ENCODE measurements at places on chromosomes 1 and 21.

DNA sequence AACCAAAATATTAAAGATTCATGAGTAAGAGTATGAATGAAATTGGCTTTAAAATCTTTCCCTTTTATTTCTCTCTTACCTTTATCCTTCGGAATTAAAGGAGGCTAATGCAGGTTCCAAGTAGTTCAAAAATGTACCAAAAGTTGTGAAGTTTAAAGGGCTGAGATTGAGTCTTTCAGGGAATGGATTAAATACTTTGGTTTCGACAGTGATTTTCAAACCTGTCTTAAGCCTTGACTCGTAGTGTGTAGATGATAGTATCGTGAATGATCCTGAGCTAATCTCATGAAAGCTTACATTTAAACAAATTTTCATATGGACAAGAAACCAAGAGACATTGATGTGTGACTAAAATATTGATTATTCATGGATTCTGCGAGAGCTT lies 66.9 kb downstream of the DYRK1A start:
- no peak for DNase-seq

GRCh38 chr1:219945795-219946194 lies 17.4 kb upstream of the SLC30A10 start:
- DNase-seq, result no peak

- DNase-seq, result no peak
Measured at GRCh38 chr1:76337542-76338219, 263.1 kb downstream of the ST6GALNAC3 start.

GRCh38 chr1:68791800-68792199 lies 294.9 kb upstream of the DEPDC1 start:
- no peak for DNase-seq

DNA sequence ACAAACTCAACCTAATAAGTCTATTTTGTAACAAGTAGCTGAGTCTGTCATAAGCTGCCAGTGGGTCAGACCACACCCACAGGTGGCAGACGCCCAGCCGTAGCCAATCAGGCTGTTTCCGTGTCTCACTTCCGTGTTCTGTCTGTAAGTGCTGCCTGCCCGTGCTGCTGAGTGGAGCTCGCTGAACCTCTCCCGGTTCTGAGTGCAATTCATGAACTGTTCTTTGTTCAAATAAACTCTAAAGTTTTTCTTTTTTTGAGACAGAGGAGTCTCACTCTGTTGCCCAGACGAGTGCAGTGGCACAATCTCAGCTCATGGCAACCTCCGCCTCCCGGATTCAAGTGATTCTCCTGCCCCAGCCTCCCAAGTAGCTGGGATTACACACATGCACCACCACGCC lies 25.1 kb downstream of the POFUT2 start:
- peak; percentile 25 for DNase-seq

DNA sequence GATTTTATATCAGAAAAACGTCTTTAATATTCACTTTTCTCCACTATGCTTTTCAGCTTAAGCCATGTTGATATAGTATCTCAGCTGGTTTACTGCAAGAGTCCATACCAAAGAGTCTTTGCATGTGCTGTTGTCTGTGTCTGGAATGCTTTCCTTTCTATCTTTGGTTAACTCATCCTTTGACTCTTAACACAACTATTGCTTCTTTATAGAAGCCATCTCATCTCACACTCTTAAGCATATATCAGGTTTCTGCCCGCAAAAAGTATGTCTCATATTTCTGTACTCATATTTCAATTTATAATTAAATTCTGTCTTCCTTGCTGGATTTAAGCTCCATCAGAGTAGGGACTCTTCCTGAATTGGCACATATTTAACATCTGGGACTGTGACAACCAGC lies 220.9 kb upstream of the KCNK2 start:
- no peak for DNase-seq

DNA sequence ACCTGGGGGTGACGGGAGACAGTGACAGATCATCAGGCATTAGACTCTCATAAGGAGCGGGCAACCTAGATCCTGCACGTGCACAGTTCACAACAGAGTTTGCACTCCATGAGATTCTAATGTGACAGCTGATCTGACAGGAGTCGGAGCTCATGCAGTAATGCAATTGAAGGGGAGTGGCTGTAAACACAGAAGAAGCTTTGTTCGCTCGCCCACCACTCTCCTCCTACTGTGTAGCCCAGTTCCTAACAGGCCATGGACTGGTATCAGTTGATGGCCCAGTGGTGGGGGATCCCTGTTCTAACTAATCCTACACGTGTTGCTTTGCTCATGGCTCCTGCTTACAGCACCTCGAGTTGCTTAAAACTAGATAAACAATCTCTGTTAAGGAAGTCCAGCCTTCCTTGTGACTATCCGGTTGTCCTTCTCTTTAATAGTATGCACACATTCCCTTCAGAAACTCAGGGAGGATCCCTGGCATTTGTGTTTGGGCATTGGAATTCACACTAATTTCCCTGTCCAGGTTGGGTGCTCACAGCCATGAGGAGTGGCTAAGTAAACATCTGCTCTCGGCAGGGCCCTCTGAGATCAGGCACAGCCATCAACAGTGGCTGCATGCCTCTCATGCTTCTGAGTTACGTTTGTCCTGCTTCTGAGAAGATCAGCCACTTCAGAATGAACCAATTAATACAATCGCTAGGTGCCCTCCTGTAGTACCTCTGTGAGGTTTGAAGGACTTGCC lies 21.1 kb upstream of the F3 start:
- DNase-seq, result no peak

- no peak for DNase-seq
Measured at GRCh38 chr21:41769933-41770332, 3.1 kb upstream of the RIPK4 start.

GRCh38 chr1:167467126-167467710 lies 51.1 kb downstream of the CD247 start:
- peak; percentile 24 for DNase-seq

DNA sequence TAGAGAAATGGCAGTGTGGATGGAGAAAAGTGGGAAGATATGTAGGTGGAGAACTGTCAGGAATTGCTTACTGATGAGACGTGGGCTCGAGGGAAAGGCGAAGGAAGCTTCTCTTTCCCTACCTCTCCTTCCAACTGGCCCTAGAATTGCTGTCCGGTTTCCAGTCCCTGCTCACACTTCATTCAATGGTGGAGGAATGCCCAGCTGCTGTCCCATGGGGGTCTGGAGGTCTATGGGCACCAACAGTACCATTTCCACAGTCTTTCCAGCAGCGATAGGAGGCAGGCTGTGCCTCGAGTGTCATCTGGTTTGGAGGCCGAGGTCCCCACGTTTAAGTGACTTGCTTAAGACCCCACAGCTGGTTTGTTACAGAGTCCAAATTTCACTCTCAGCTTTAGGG lies 31.5 kb upstream of the CD1D start:
- peak; percentile 36 for DNase-seq

DNA sequence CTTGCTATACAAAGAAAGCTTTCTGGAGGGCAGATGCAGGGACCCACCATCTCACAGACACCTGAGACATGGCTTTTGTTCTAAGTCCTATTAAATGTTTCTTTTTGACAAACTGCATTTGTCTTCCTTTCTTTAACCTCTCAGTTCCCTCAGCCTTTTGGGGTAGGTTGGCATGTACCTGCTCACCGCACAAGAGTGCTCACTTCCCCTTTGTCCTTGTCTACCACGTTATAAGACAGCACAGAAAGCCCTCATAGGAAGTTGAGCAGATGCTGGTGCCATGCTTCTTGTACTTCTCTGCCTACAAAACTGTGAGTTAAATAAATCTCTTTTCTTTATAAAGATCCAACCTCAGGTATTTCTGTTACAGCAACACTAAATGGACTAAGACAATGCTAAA lies 31.9 kb upstream of the RGS21 start:
- no peak for DNase-seq

DNA sequence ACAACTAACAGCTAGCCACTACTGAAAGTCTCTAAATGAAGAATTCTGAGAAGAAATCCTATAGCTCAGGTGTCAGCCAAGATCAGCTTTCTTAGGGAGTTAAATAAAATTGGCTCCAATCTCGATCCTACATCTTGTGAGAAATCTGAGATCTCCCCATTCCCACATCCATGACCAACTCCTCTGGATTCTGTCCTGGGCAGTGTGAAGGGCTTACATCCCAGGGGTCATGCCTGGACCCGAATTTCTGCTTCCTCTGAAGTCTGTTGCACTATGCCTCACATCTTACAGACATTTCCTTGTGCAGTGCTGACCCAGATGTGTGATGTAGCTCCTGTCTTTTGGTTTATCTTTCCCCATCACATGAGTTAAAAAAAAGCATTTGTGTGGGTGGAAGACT lies 4.8 kb upstream of the TNN start:
- DNase-seq, result no peak

DNA sequence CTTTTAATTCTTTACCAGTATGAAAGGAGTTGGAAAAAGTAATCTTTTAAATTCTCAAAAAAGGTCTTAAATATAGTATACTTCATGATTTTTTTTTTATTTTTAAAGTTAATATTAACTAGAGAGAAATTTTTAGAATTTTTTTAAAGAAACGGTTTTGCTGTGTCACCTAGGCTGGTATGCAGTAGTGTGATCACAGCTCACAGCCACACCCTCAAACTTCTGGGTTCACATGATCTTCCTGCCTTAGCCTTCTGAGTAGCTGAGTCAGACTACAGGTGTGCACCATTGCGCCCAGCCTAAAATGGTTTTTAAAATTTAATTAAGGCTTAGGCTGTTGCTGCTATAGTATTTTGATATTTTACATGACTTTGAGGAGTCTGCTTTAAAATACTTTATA lies 52.4 kb downstream of the TLCD4 start:
- DNase-seq, result no peak

DNA sequence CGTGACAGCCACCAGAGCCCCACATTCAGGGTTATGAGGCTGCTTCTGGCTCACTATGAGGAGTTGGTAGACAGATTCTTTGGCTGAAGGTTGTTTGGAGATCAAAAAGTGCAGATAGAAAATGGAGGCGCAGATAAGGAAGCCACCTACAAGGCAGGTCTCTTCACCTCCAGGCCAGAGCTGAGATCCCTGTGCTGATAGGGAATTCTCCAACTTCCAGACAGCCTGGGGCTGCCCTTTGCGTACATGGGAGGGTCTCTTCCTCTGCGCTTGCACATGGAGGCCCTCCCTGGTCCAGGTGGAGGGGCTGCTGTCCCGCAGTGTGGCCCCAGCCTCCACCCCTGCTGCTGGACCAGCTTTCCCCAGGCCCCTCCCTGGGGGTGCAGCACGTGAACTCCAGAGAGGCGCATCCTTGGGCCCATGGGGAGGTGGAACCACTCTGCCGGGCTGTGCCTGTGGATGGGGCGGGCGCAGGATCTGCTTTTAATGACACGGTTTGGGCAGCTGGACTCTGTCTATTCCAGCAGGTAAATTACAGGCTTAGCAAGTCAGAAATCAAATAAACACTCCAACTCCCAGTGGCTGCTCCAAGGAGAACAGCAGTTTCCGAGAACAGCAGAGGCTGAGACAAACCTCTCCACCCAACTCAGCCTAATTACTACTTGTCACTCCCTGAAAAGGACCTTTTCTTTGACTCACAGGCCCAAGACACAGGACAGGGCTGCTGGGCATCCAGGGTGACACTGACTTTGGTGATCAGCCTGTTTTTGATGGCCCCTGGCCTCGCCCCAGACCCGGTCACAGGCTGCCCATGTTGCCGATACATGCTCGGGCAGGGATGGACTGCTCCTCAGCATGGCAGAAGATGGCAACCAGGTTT lies 12.4 kb downstream of the OXCT2 start:
- DNase-seq, result no peak

GRCh38 chr1:167555971-167556714 lies 2.6 kb upstream of the CREG1 start:
- DNase-seq, result peak; percentile 69

- DNase-seq, result no peak
Measured at GRCh38 chr1:212873518-212873917, 15.4 kb downstream of the FLVCR1 start.

GRCh38 chr1:111882559-111882958 lies 106.9 kb downstream of the KCND3 start:
- no peak for DNase-seq

GRCh38 chr21:41970106-41970391 lies 16.2 kb upstream of the C2CD2 start:
- no peak for DNase-seq

GRCh38 chr1:225709101-225709500 lies 56.2 kb upstream of the ENAH start:
- DNase-seq, result no peak

DNA sequence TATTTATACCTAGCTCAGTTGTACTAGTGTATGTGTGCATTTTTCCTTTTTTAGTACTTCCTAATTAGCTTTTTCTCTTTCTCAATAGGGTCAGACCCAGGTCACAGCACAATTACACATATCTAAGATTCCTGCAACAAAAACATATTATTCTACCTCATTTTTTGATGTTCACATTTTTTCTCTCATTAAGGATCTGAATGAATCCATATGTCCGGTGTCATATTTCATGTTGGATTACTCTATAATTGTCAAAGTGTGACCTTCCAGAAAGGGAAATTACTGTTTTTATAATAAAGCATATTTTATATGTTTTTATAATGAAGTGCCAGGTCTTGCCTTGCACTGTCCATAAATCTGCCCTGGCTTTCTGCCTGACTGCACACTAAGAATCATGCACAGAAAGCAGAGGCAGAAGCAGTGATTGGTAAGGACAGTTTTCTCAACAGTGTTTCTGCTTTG lies 143.7 kb downstream of the KCNT2 start:
- no peak for DNase-seq

GRCh38 chr1:225908773-225909172 lies 15.3 kb downstream of the PYCR2 start:
- DNase-seq, result peak; percentile 47

DNA sequence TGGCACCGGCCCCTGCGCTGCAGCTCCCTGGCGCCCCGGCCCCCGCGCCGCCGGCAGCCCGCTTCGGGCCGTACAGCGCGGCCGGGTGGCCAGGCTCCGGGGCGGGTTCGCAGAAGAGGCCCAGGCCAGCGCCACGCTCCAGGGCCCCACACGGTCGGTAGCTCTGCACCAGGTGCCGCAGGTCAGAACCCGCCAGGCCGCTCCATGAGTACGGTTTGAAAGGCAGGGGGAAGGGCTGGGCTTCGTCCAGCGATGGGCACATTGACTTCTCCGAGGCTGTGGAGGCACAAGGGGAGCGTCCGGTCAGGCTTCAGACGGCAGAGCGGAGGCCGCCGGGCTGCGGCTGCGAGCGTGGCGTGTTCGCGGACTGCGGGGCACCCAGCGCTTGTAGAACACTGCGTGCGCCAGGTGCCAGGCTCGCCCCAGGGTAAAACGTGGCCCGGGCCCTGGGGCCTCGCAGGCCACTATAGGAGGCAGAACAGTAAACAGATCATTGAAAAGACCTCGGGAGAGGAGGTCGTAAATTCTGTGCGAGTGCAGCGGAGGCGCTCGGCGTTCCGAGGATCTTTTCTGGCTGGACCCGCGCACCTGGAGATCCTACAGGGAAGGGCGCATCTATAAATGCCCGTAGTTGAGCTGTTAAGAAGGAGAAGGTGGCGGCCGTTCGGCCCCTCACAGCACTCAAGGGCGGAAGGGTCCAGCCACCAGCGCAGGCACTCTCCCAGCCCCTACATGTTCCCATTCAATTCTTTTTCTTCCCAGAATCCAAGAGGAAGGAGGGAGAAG lies 5.7 kb downstream of the GFI1 start:
- DNase-seq, result peak; percentile 48

- peak; percentile 70 for DNase-seq
Measured at GRCh38 chr1:44421446-44421884, 16.4 kb downstream of the RNF220 start.
